ENCODE measurements at places on chromosomes 12 and 14.

GRCh38 chr14:73124180-73124894, 12.0 kb upstream of the PSEN1 start:
- DNase-seq, result no peak

DNA sequence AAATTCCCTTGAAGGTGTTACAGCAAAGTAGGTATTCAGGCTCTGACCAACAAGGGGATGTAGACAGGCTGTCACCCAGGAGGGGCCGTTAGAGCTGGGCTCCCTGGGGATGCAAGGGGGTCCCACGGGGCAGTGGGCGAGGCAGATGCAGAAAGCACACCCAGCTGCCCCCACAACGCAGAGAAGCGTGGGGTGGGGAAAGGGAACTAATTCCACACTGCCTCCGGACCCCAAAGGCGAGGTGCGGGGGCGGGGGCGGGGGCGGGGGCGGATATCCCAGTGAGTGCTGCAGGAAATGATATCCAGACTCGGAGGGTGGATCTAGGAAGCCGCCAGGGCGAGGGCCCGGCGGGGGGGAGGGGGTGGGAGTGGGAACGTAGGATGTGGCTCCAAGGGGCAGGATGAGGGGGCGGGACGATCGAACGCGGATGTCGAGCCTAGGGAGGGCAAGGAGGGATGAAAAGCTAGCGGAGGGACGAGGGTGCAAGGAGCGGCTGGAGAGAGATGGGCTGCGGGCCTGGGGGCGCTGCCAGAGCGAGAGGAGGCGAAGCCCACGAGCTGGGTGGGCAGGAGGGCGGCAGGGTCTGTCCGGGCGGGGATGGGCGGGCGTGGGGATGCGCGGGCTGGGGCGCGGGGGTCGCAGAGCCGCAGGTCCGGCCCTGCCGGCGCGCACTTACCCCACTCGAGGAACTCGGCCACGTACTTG, 874 bp downstream of the CDC42BPB start:
- DNase-seq, result peak; percentile 75

- DNase-seq, result no peak
Measured at GRCh38 chr12:108647585-108648287, 14.0 kb upstream of the SELPLG start.

GRCh38 chr14:78282437-78282836, 112.3 kb downstream of the NRXN3 start:
- no peak for DNase-seq

GRCh38 chr12:40338621-40339020, 113.8 kb downstream of the LRRK2 start:
- DNase-seq, result no peak

DNA sequence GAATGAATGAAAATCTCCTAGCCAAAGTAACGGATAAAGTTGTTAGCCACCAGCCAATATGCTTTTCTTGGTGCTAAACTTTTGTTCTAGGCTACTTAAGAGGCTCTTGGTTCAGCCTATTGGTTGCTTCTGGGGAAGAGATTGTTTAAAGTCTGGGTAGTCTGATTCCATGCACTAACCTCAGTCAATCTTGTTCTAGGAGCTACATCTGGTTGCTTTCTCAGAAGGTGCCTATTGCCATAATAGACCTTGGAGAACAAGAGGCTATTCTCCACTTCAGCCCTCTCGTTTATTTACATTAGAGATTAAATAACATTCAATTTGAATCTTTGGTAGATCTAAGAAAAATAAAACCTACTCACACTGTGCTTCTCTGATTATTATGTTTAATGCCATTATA, 40.8 kb upstream of the OTOGL start:
- DNase-seq, result no peak

- DNase-seq, result no peak
Measured at GRCh38 chr12:45601390-45601789, 128.1 kb upstream of the ARID2 start.

DNA sequence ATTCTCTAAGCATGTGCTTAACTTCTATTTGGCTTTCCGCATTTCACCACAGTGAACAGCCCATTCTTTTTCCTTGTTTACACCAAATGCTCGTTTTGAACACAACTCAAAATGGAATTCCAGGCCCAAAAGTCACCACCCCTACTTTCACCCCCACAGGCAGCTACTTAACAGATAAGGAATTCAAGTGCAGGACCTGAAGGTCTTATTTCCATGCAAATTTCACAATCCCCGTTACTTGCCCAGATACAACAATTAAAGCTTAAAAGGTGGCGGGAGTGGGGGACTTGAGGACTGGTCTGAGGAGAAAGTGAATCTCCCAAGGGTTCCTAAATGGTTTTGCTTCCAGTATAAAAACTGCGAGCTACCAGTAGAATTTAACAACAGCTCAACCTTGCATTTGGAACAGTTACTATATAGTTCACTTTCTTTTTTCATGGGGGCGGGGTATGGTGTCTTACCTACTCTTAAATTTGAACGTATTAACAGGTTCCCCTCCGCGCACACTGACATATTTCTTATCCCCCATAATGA, 3.7 kb downstream of the USP44 start:
- no peak for DNase-seq

DNA sequence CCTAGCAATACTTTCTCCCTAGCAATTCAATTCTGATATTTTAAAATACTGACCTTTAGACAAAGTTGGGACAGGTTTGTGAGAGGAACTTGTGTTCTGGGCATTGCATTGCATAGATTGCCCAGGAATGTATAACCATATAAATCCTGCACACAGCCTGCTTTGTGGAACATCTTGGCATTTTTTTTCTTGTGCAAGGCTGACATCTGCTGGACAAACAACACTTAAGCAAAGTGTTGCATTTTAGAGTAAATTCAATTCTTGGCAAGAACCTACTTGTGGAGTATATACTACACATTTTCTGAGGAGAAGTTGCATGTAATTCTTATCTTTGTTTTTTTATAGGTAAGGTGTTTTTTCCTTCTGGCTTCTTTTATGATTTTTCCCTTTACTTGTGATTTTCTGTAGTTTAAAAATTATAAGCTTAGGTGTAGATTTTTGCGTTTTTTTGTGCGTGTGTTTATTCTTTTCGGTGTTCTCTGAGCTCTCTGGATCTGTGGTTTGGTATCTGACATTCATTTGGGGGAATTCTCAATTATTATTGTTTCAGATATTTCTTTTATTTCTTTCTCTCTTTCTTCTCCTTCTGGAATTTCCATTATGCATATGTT, 26.4 kb downstream of the TESPA1 start:
- DNase-seq, result peak; percentile 13

- no peak for DNase-seq
Measured at GRCh38 chr12:119989361-119989730, 310 bp downstream of the BICDL1 start.

DNA sequence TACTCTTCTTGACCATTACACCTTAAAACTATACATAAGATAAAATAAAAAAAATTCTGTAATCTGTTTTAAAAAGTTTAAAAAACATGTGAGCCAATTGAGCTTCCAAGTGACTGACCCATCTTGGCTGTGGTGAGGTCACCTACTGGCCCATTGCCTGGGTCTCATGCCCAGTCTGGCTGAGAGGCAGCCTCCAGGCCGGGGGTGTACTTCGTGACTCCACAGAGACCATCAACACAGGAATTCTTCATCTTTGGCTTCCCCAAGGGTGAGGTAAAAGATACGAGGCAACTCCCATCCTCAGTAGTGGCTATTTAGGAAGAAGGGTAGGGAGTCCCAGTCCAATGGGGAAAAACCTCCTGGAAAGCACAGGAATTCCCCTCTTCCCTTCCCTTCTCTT, 113.2 kb downstream of the APAF1 start:
- no peak for DNase-seq

- DNase-seq, result no peak
Measured at GRCh38 chr12:39499296-39499695, 56.4 kb upstream of the KIF21A start.

DNA sequence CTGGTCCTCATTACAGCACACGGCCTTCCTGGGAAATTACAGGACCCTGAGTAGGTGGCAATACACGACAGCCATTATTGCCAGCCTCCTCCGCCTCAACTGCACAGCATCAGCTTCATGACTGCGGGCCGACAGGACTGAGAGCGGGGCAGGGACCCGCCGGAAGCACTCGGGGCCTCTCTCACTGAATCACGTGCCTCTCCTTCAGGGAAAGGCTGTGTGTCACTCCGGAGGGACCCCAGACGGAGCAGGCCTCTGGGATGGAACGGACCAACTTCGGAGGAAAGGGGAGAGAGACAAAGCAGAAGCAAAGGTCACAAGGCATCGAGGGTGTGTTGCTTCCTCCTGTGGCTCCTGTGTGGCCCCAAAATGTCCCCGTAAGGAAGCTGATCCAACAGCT, 90.0 kb downstream of the RNF34 start:
- no peak for DNase-seq

GRCh38 chr12:121284551-121285390, 11.7 kb downstream of the CAMKK2 start:
- DNase-seq, result no peak

GRCh38 chr14:100365741-100366140, 42.6 kb downstream of the SLC25A47 start:
- no peak for DNase-seq

GRCh38 chr14:93017301-93017797, 94.4 kb downstream of the CHGA start:
- DNase-seq, result no peak

GRCh38 chr14:33480071-33480886, 470.6 kb downstream of the EGLN3 start:
- DNase-seq, result no peak

GRCh38 chr12:90339837-90340236, 615.1 kb downstream of the CCER1 start:
- DNase-seq, result no peak

- no peak for DNase-seq
Measured at GRCh38 chr14:54787261-54787660, 115.4 kb downstream of the GCH1 start.

- no peak for DNase-seq
Measured at GRCh38 chr12:76268267-76268666, 79.9 kb downstream of the BBS10 start.

DNA sequence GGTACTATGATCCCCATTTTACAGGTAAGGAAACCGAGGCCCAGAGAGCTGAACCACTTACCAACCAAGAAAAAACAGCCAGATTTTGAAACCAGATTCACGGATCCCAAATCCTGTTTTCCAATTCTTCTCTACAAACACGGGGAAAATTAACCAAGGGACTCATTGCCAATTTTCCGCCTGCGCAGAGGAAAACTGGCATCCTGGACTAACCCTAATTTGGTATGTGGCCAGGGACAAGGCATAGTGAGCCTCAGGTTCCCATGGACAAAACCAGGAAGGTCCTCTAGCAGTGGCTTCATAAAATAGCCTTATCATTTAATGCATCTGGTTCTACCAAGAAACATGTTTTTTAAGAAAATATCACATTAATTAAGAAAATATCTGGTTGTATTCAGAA, 517.3 kb downstream of the MED13L start:
- no peak for DNase-seq

DNA sequence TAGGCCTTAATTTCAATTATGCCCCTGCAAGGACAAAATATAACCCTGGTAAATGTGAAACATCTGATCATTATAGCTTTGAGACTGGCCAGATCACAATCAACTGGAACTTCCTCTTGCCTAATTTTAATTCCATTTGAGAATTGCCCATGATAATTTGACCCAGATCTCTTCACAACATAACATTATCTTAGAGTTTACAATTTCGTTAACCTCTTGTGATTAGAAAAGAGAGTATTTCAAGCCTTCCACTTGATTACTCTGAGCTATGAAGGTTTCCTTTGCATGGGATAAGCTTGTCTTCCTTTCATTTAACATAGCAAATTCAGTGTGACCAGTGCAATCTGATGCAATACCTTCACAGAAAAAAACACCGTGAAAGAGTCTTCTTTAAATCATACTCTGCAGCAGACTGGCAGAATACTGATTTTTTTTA, 143.6 kb downstream of the DUSP6 start:
- DNase-seq, result no peak

GRCh38 chr12:50985322-50985721, 33.0 kb downstream of the HIGD1C start:
- DNase-seq, result peak; percentile 9

- no peak for DNase-seq
Measured at GRCh38 chr14:57962325-57963035, 96.6 kb upstream of the SLC35F4 start.

DNA sequence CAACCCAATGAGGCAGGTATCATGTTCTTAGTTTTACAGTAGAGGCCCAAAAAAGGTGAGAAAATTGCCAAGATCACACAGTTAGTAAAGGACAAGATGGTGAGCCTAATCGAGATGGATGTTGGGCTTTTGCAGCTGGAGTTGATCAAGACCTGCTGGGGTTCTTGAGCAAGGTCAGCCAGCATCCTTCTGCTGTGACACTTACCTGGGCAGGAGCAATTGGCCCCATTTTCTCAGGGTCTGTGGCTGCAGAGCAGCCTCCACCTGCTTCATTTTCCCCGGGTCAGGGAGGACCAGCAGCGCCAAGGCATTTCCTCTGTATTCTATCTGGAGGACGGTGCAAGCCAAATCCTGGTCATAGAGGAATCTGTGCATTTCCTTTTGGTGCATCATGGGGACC, 6.5 kb downstream of the SERPINA11 start:
- DNase-seq, result no peak

DNA sequence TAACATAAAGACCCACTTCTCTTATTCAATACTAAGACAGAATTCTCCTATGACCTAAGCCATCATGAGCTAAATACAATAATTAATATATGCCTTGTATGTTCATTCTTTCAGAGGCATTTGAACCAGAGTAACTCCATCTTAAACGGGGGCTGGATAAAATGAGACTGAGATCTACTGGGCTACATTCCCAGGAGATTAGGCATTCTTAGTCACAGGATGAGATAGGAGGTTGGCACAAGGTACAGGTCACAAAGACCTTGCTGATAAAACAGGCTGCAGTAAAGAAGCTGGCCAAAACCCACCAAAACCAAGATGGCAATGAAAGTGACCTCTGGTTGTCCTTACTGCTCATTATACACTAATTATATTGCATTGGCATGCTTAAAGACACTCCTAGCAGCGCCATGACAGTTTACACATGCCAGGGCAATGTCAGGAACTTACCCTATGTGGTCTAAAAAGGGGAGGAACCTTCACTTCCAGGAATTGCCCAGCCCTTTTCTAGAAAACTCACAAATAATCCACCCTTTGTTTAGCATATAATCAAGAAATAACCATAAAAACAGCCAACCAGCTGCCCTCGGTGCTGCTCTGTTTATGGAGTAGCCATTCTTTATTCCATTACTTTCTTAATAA, 260.7 kb downstream of the SSPN start:
- DNase-seq, result no peak

DNA sequence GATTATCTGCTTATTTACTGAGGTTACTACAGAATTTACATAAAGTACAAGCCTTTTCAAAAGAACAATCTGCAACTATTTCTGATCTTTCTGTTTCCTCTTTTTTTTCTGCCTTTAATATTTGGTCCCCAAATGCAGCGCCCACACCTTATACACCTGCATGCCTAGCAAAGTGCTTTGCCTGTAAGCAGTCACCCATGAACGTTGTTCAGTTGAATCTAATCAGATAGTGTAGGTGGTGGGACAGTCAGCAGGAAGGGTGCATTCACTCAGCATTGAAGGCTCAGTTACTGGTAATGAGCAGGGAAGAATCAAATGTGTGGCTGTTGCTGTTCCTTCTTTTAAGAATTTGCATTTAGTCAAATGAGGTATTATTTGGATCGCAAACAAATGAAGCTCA, 108.4 kb downstream of the GPR135 start:
- no peak for DNase-seq
